ENCODE measurements at places on chromosomes 6 and 20.

GRCh38 chr6:35955071-35955470 is 34.2 kb upstream of the SRPK1 start:
- H3K4me3 ChIP-seq: no peak overlapping the region
- peaks cover 5% of the 10 kb centered on the region for H3K27me3 ChIP-seq
- DNase-seq: no peak
- no peak overlapping the region for H3K27ac ChIP-seq
- H3K36me3 ChIP-seq: no peaks in the 10 kb centered on the region

DNA sequence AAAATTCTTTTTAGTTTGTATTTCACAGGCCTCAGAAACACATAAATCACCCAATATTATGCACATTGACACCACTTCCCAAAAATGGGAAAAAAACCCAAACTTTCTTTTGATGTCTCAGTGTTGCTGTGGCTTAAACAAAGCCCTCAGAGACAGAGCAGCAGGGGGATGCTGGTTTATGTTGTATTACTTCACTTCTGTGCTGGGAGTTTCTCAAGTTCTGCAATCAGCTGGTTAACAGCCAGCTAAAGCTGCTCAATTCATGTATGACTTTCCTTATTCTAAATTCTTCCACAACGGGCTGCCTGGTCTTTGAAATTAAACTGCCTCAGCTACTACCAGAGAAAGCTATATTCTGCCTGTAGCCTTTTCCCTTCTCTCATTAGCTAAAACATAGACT is 5.6 kb downstream of the FILIP1 start:
- H3K27me3 ChIP-seq: peaks cover 33% of the 10 kb centered on the region
- H3K36me3 ChIP-seq: no peaks in the 10 kb centered on the region
- no peaks in the 10 kb centered on the region for H3K4me1 ChIP-seq
- DNase-seq: no peak
- H3K4me3 ChIP-seq: no peak overlapping the region

- DNase-seq: no peak
- H3K4me1 ChIP-seq: no peaks in the 10 kb centered on the region
- H3K36me3 ChIP-seq: peaks cover 3% of the 10 kb centered on the region
Measured at GRCh38 chr6:97214671-97215070, 68.3 kb downstream of the MMS22L start.

- H3K4me3 ChIP-seq: no peak overlapping the region
- no peaks in the 10 kb centered on the region for H3K27me3 ChIP-seq
- H3K36me3 ChIP-seq: no peaks in the 10 kb centered on the region
- no peaks in the 10 kb centered on the region for H3K4me1 ChIP-seq
- H3K27ac ChIP-seq: no peak overlapping the region
Measured at GRCh38 chr6:123896869-123897268, 93.2 kb downstream of the NKAIN2 start.

DNA sequence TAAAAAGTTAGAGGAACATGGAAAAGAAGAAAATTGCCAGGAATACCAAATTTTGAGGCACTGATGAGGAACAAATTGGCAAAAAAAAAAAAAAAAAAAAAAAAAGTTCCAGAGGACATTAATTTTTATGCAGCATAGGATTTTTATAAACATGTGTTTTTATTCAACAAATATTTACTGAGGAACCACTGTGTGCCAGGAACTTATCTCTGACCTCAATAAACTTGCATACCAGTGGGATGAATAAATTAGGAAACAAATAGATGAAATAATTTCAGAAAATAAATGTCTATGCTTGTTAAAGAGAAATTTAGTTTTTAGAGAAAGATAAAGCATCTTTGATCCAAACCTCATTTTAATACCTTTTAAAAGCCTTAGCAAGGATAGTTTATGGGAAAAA is 175.1 kb downstream of the PDE10A start:
- no peak overlapping the region for H3K27ac ChIP-seq
- H3K4me3 ChIP-seq: no peak overlapping the region
- peaks cover 2% of the 10 kb centered on the region for H3K27me3 ChIP-seq
- DNase-seq: no peak

DNA sequence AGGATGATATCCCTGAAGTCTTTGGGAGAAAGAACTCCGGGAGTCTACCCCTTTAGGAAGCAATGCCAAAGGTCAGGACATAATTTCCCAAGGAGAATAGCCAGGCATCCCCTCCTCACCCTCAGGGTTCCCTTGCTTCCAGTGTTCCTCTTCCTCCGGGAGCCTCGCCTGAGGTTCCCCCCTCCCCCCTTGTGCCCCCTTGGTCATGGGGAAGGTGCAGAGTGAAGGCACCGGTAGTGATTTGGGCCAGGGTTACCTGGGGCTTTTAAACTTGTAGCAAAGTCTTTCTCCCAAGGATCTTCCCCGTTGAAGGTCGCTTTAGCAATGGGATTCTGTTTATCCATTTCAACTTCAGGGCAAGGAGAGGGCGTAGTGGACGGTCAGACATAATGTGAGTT is 1.2 kb downstream of the ISM1 start:
- DNase-seq: no peak
- H3K4me1 ChIP-seq: peaks cover 17% of the 10 kb centered on the region
- H3K36me3 ChIP-seq: peaks cover 2% of the 10 kb centered on the region
- no peak overlapping the region for H3K27ac ChIP-seq

DNA sequence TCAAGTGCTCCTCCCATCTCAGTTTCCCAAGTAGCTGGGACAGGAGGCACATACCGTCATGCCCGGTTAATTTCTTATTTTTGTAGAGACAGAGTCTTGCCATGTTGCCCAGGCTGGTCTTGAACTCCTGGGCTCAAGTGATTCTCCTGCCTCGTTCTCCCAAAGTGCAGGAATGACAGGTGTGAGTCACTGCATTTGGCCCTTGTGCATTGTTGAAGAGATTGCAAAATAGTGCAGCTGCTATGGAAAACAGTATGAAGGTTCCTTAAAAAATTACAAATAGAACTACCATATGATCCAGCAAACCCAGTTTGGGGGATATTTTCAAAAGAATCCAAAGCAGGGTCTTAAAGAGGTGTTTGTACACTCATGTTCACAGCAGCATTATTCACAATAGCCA is 69.1 kb downstream of the GJA10 start:
- no peak for DNase-seq
- no peaks in the 10 kb centered on the region for H3K27me3 ChIP-seq
- no peak overlapping the region for H3K4me3 ChIP-seq
- peak overlapping the region; percentile 27 for H3K27ac ChIP-seq

DNA sequence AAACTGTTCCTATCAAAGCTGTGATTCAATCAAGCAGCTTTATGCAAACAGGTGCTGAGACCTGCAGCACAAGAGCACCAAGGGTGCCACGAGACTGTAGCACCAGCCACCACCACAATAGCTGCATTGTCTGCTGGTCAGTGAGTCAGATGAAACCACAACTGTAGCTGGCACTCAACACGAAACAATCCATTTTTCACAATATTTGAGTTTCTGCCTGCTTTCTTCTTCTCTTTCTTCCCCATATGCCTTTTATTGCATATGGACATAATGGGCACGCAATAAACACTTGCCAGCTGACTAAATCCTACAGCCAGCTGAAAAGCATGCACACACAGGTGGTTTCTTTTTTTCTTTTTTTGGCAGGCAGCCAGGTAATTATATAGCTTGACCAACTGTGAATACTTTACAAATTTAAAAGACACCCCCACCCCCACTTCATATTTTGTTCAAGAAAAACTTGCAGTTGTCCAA is 16.6 kb downstream of the SLC2A12 start:
- no peak overlapping the region for H3K27ac ChIP-seq
- peak; percentile 19 for DNase-seq
- no peak overlapping the region for H3K4me3 ChIP-seq

DNA sequence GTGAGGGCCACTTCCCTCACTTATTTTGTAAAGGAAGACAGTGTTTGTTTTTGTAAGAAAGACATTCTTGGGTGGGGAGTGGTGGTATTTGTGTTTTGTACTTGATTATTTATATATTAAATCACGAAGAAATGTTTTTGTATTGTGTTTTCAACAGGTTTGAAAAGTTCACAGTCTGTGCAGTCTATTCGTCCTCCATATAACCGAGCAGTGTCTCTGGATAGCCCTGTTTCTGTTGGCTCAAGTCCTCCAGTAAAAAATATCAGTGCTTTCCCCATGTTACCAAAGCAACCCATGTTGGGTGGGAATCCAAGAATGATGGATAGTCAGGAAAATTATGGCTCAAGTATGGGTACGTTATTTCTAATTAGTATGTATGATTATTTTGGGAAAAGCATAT is 137.2 kb downstream of the NCOA3 start:
- H3K4me3 ChIP-seq: no peak overlapping the region
- no peak for DNase-seq
- no peaks in the 10 kb centered on the region for H3K27me3 ChIP-seq
- no peak overlapping the region for H3K27ac ChIP-seq

- peaks cover 24% of the 10 kb centered on the region for H3K36me3 ChIP-seq
- H3K4me3 ChIP-seq: no peak overlapping the region
- H3K4me1 ChIP-seq: peaks cover 4% of the 10 kb centered on the region
- H3K27me3 ChIP-seq: no peaks in the 10 kb centered on the region
- H3K27ac ChIP-seq: no peak overlapping the region
- no peak for DNase-seq
Measured at GRCh38 chr6:20791944-20792343, 257.7 kb downstream of the CDKAL1 start.

DNA sequence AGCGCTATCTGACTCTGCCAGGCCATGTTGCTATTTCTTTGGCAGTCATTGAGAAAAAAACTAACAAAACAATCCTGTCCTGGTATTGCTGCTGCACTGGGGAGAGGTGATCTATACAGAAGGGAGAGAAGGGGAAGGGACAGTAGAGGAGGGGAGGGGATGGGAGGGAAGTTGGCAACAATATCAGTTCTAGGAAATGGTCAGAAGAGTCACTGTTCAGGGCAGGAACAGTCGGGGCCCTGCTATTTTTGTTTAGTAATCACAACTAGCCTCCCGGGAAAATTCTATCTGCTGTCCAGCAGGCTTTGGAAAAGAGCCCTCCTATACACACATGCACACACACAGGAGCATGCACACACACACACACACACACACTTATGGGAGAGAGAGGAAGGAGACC is 142.3 kb upstream of the CARMIL1 start:
- peaks cover 39% of the 10 kb centered on the region for H3K4me1 ChIP-seq
- H3K27me3 ChIP-seq: no peaks in the 10 kb centered on the region
- peak overlapping the region; percentile 81 for H3K4me3 ChIP-seq
- peak overlapping the region; percentile 97 for H3K27ac ChIP-seq

GRCh38 chr6:84417260-84417659 is 189.8 kb upstream of the CEP162 start:
- no peaks in the 10 kb centered on the region for H3K36me3 ChIP-seq
- H3K4me3 ChIP-seq: no peak overlapping the region
- H3K27me3 ChIP-seq: peaks cover 4% of the 10 kb centered on the region
- H3K27ac ChIP-seq: no peak overlapping the region

DNA sequence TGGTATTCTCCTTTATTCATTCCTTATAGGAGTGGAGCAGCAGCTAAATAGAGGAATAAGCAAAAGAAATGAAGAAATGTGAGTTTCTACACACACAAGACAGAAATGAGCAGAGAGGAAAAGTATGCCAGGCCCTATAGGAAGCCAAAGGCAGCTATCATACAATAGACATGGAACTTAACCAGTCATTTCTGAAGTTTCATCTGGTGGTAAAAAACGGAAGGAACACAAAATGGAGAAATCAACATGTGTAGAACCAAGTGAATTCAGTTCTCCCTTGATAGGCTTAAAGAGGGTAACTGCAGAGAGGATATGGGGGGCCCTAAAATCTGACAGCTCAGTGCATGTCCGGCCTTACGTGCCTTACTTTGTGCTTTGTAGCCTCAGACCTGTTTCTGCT is 44.6 kb downstream of the TSBP1 start:
- H3K27me3 ChIP-seq: peaks cover 9% of the 10 kb centered on the region
- DNase-seq: no peak
- H3K4me1 ChIP-seq: peaks cover 4% of the 10 kb centered on the region
